Omental fat pad (tissue), 4 donors: ENCODE measurements at places on chromosomes 12 and 14. TPM values are rescaled to one million over a fixed set of nuclear protein-coding genes. Genes with fewer than 3 reads are reported as not detected.

JPH4 gene
- total RNA-seq: 1.0 TPM

KRT7 gene
- total RNA-seq: 122 TPM

TROAP gene
- total RNA-seq: not detected

GXYLT1 gene
- 10.3 TPM for total RNA-seq

CABP1 gene
- 2.8 TPM for total RNA-seq

HOTAIR gene
- total RNA-seq: not detected

GNB3 gene
- 0.48 TPM for total RNA-seq

KIF26A gene
- total RNA-seq: 2.4 TPM

MFAP5 gene
- total RNA-seq: 793 TPM

NANOG gene
- not detected for total RNA-seq

RPL10L gene
- not detected for total RNA-seq

TPPP2 gene
- total RNA-seq: not detected

TOMM20L gene
- not detected for total RNA-seq

GRCh38 chr12:101891462-101891971, 14.1 kb downstream of the DRAM1 start:
- no peak for DNase-seq

- DNase-seq: no peak
Measured at GRCh38 chr14:73468828-73469375, 10.6 kb upstream of the NUMB start.

- no peak for DNase-seq
Measured at GRCh38 chr14:57066887-57067513, 201.7 kb downstream of the EXOC5 start.

- DNase-seq: no peak
Measured at GRCh38 chr12:2378835-2379330, 326.1 kb downstream of the CACNA1C start.

DNA sequence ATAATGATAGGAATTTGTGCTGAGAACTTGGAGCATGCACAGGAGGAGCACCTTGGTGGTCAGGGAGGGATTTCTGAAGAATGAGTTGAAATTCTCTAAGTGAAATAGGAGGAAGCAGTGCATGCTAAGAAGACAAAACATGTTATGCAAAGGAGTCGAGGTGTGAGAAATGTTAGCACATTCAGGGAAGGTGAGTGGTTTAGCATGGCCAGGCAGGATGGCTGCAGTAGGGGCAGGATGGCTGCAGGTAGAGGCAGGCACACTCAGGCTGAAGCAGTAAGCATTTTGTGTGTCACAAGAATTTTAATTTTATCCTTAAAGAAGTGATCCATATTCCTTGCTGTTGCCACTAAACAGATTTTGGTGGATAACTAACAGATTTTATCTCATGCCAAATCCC, 46.3 kb downstream of the CATSPERB start:
- DNase-seq: no peak

DNA sequence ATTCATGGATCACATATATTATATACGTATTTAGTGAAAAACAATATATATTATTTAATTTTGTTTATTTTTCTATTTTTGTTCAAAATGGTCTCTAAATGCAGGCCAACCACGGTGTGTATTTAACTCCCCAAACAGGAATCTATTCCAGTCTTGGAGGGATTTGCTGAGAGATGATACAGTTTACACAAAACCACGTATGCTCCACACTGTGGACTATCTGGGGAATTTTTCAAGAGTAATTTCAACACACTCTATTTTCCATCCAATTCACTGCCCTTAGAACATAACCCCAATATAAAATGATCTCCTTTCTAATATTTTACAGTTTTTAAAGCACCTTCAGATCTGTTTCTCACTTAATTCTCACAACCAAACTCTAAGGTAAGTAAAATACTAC, 15.3 kb downstream of the EML1 start:
- DNase-seq: no peak

GRCh38 chr12:27534060-27534764, 10.2 kb downstream of the PPFIBP1 start:
- DNase-seq: no peak

- DNase-seq: no peak
Measured at GRCh38 chr12:63875703-63876102, 31.2 kb downstream of the SRGAP1 start.

GRCh38 chr12:58378028-58378427, 436.7 kb downstream of the ATP23 start:
- DNase-seq: no peak

- no peak for DNase-seq
Measured at GRCh38 chr14:27040552-27040951, 442.7 kb upstream of the NOVA1 start.

DNA sequence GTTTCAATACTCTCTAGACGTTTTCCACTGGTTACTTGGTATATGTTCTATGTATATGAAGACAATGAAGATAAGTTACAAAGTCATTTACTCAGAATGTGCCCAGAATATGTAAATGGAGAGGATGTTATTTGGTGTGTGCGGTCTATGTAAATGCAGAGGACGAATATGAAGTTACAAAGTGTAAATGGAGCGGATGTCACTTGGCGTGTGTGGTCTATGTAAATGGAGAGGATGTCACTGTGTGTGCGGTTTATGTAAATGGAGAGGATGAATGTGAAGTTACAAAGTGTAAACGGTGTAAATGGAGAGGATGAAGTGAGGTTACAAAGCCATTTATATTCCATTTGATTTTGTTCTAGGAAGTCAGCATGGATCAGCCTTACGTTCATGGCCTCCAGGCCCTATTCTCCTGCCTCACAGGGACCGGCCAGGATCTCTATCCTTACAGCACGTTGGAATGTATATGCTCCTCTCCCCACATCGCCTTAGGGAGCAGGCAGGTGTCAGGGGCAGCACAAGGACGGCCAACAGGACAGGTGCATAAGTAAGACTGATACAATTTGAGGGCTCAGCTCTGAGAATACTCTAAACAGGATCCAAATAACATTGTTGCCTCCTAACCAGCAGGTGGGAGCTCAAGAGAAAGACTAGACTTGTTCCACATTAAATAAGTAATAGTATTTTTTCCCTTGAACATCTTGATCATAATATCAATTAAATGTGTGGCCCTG, 42.4 kb downstream of the GLRX5 start:
- DNase-seq: no peak

DNA sequence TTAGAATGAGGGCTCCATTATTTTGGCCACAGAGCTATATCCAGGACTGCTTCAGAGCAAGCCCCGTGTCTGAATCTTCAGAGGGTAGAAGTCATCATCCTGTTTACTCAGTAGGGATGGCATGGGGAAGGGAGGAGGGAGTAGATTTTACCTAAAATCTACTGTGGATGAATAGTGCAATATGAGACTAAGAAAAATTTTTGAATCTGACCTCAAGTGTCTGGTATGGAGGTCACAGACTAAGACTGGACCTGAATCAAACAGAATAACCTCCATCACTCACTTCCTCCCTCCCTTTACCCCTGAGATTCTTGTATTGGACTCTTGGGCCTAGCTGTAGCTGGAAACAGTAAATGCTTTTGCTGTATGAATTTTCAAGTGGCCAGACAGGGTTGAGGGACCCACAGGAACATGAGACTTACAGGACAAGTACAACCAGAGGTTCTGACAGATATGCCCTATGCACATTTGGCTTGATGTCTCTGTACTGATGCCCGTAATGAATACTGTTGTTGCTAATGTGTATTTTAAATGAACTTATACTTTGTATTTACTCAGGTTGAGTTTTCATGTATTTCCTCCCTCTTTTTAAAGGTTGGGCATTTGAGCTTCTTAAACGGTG, 78.5 kb downstream of the CCDC91 start:
- DNase-seq: no peak

DNA sequence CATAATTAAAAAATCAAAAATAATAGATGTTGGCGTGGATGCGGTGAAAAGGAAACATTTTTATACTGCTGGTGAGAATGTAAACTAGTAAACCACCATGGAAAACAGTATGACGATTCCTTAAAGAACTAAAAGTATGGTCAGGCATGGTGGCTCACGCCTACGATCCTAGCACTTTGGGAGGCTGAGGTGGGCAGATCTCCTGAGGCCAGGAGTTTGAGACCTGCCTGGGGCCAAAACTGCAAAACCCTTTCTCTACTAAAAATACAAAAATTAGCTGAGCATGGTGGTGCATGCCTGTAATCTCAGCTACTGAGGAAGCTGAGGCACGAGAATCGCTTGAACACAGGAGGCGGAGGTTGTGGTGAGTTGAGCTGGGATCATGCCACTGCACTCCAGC, 195.7 kb upstream of the BMP4 start:
- no peak for DNase-seq

GRCh38 chr14:78863143-78863542, 693.0 kb downstream of the NRXN3 start:
- no peak for DNase-seq

GRCh38 chr12:542395-543113, 82.8 kb downstream of the B4GALNT3 start:
- no peak for DNase-seq

DNA sequence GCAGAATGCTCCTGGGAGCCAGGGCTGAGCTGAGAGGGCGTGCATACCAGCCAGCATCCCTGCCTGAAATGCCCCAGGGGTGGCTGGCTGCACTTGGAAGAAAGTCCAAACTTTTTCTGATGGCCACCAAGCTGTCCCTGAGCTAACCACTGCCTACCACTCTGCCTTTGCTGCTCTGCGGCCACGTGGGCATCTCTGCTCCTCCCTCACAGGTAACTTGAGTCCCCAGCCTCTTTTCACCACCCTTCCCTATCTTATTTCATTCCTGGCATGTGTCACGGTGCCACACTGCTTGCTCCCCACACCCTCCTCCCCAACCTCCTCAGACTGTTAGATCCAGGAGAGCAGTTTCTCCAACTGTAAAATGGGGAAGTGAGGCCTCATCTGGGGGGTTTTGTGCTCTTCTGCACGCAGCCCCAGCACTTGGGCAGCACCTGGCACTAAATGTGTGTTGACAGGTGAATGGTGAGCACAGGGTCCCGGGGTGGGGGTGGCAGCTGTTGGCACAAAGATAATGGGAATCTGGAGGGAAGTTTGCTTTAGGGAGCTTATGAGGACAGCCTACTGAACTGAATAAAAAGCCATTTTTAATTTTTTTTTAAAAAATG, 113.0 kb downstream of the GLT1D1 start:
- no peak for DNase-seq

DNA sequence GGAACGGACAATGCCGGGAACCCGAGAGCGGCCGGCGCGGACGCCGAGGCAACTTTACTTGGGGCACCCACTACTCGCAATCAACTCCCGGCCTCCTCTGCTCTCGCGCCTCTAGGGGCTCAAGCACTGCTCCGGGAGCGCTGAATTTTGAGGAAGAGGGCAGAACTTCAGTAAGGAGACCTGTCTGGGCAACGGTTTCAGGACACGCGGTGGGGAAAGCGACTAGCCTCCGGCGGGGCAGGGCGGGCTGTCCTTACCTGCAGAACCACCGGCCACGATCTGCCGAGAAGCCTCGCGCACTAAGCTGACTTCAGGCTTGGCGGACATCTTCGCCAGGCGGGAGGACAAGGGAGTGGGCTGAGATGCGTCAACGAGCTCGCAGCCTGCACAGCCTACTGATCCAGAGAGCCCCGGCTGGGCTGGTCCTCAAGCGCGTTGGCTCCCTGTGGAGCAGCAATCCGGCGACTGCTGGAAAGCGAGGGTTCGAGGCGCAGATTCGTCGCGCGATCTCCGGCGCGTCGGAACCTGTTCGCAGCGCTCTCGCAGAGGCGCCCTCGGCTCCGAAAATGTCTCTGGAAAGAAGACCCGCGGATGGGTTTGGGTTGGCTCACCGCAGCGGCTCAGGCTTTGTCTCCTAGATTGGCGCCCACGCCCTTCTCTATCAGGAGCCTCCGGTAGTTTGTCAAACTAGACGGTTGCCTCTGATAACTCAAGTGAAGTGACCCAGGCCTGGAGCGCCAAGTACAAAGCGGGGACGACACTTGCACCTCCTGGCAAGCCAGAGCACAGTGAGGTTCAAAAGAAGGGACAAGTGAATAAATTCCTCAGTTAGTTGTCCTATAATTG, at the start of gene SLC25A21:
TSS of gene SLC25A21 (minus strand) at position 583 of the 846 bp plus-strand sequence.
- no peak for DNase-seq

DNA sequence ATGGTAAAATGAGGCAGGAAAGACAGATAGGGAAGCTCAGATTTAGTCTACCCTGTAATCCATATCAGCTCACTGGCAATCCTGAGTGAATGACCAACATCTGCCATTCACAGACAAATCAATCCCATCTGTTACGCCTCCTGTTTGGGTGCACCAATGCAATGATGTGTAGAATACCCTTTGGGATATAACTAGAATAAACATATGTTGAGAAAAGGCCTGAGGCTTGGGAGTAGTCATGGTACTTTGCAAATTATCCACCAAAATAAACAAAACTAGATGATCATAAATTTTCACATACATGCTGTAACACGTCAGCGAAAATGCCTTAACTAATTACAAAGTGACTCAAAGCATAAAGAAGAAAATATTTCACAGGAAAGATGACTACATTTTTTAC, 78.8 kb downstream of the KCNC2 start:
- no peak for DNase-seq

- DNase-seq: no peak
Measured at GRCh38 chr12:105168006-105168405, 60.5 kb downstream of the WASHC4 start.

- DNase-seq: no peak
Measured at GRCh38 chr12:116209503-116209902, 68.0 kb downstream of the MED13L start.

DNA sequence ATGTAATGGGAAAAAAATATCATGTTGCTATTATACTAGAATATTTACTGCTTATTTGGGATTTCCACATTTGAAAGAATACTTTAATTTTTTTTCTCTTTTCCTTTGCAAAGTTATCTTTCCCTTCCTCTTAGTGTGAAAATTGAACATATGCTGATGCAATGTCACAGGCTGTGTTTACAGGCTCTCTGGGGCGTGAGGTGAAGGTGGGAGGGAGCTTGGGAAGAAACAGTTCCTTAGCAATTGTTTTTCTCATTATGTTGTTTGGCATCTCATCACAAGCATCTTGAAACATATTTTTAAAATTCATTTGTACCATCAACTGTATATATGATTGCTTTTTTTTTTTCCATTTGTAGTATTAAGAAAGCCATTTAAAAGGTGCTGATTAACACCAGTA, 47.9 kb upstream of the NAV3 start:
- no peak for DNase-seq

DNA sequence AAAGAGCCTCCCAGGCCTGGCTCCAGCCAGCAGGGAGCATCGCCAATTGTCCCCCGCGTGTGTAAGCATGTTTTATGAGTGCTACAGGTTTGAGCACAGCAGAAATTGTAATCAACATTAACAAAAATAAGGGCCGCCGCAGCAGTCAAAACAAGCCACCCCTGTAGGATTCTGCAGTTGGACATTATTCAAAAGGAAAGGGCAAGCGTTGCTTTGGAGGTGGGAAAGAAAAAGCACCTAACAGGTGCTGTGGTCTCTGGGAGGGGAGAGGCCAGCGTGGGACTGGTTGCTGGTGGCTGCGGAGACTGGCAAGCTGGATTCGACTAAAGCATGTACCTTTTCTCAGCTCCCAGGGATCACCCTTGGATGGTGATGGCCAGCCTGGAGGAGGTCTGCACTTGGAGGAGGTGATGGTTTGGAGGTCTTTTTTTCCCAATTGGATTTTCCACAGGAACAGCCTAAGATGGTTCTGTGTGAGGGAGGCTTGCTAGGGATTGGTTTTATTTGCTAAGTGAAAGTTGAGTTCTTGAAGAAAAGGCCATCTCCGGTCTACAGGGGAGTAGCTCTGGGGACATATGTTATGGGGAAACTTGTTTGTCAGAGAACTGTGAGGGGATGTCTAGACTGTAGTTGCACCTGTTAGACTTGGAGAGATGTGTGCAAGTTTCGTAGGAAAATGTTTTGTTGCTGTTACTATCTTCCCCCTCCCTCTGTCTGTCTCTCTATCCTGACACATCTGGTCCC, 2.0 kb downstream of the DYRK2 start:
- no peak for DNase-seq

GRCh38 chr12:127548123-127548553, 718.8 kb upstream of the TMEM132C start:
- no peak for DNase-seq
